ENCODE measurements at places on chromosomes 13 and 19.

DNA sequence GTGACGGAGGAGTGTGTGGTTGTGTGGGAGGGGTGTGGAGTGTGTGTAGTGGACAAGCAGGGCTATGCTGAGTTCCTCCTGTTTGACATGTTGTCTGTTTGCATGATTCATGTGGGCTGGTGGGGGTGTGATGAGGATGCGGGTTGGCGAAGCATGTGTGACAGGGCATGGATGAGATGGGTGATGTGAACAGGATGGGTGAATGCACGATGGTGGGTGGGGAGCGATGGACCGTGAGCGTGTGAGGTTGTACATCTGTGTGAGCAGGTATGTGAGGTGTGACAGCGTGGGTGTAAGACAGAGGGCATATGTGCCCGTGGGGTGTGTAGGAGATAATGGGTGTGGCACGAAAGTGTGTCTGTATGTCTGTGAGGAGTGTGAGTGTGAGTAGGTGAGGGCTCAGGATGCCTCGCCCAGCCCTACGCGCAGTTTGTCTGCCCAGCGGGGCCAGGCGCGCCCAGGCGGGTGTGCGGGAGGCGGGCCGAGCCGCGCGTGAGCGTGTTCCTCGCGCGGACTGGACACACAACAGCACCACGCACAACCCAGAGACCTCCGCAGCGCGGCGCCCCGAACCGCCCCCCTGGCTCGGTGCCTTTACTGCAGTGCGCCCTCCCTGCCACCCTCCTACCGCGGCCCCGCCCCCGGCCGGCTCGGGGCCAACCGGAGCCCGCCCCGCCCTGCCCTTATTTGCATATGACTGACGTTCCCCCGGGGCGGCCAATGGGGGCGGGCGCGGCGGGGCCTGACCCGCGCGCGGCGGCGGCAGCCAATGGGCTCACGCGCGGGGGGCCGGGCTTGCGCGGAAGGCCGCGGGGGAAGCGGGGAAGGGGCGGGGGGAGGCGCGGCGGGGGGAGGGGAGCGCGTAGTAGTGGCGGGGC is 14.4 kb downstream of the CIC start:
- DNase-seq = peak; percentile 92

DNA sequence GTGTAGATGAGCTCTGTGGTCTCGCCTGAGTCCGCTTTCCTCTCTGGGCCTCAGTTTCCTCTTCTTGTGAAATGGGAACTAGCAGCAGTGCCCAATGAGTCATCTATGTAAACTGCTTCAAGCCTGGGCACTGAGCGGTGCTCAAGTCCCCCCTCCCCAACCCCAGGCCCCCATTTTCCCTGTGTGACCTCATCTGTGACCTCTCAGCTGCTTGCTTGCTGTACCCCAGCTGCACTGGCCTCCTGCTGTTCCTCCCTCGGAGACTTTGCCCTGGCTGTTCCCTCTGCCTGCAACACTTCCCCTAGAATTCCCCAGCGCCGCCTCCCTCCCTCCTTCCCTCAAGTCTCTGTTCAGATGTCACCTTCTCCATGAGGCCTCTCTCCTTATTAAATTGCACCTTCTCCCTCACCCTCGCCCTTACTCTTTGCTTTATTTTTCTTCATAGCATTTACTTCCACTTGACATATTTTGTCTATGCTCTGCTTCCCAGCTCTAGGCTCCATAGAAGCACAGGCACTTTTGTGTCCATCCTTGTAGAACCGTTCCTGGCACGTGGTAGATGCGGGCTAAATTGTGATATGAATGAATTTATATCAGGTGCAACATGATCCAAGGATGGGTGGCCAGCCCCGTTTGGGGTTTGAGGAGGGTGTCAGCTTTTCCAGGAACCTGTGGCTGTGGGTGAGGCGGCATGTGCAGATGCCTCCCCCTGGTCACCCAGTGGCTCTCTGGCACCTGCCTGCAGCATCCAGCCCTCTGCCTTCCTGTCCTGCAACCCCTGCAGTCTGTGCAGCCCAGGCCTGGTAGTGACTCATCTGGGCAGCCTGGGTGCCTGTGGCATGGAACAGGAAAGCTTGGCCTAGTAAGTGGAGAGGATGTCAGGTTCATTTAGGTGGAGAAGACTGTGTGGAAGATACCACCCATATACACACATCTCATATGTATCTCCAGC is 26.3 kb downstream of the SIPA1L3 start:
- peak; percentile 34 for DNase-seq

DNA sequence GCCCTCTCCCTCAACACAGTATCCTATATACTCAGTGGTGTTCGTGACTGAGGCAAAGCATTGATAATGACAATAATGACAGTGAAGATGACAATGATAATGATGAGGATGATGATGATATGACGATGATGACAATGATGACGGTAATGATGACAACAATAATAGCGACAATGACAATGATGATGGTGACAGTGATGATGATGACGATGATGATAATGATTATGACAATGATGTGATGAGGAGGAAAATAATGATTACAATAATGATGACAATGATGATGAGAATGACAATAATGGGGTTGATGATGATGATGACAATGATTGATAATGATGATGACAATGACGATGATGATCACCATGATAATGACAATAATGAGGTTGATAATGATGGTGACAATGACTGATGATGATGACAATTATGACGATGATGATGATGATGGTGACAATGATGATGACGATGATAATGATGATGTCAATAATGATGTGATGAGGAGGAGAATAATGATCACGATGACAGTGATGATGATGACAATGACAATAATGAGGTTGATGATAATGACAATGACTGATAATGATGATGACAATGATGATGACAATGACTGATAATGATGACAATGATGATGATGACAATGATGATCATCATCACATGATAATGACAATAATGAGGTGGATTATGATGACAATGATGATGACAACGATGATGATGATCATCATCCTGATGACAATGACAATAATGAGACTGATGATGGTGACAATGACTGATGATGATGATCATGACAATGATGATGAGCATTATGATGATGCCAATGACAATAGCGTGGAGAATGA is 16.7 kb downstream of the ELSPBP1 start:
- DNase-seq = no peak

GRCh38 chr19:8335343-8336071 is 7.6 kb downstream of the KANK3 start:
- no peak for DNase-seq

DNA sequence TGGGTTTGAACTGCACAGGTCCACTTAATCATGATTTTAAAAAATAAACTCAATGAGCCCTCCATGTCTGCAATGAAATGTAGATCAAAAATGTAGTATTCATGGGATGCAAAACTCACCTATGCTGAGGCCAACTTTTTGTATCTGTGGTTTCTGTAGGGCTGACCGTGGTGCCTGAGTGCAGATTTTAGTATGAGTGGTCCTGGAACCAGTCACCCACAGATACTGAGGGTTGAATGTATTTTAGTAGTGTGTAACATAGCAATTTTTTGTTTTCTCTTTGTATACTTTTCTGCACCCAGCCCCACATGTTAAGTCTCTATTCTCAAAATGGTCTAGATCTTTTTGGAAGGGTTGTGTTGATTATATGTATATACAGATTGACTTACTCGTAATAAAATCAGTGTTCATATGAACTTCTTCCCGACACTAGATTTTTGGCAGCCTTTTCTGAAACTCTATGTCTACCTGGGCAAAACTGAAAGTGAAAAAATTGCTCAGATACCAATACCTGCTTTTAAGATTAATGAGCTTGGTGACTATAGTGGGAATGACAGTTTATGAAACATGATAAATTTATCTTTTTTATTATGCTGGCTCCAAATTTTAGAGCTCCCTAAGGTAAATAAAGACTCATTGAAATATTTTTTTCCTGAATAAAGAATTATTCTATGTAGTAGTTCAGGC is 51.6 kb downstream of the DNAJC15 start:
- no peak for DNase-seq

GRCh38 chr19:3129112-3129511 is 6.7 kb upstream of the GNA15 start:
- DNase-seq = peak; percentile 85

DNA sequence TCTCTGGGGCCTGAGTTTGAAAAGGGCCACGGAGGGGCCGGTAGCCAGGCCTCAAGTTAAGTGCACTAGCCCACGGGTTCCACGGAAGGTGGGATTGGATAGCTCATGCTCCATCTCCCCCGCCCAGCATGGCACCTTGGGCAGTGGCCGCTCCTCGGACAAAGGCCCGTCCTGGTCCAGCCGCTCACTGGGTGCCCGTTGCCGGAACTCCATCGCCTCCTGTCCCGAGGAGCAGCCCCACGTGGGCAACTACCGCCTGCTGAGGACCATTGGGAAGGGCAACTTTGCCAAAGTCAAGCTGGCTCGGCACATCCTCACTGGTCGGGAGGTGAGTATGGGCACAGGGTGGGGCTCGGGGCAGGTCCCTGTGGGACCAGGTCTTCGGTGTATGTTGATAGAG is 7.8 kb downstream of the MARK4 start:
- no peak for DNase-seq

GRCh38 chr13:35496006-35496405 is 19.5 kb upstream of the MAB21L1 start:
- no peak for DNase-seq

DNA sequence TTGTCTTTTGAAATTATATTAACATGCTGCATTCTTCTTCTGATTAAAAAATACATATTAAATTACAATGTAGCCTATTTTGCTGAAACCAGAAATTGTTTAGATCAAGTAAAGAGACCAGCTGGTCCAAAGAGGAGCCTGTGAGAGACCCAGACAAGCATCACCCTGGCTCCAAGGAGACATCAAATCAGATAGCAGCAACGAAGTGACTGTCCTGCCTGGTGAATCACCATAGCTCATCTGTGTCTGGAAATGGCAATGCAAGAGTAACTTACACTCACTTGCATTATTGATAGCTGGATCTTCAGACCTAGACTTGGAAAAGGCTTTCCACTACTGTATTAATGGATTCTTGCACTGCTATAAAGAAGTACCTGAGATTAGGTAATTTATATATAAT is 169.1 kb downstream of the KCTD12 start:
- DNase-seq = no peak

- DNase-seq = no peak
Measured at GRCh38 chr13:40496035-40496810, 170.2 kb downstream of the FOXO1 start.

- DNase-seq = no peak
Measured at GRCh38 chr19:10670182-10670581, 16.0 kb downstream of the ILF3 start.

- DNase-seq = peak; percentile 74
Measured at GRCh38 chr13:42047561-42048341, 697 bp upstream of the DGKH start.

GRCh38 chr13:41458761-41459431 is 1.5 kb downstream of the RGCC start:
- peak; percentile 85 for DNase-seq

- DNase-seq = no peak
Measured at GRCh38 chr19:18424122-18424889, 5.1 kb downstream of the SSBP4 start.

- peak; percentile 89 for DNase-seq
Measured at GRCh38 chr13:100491164-100491842, 97.3 kb downstream of the GGACT start.

DNA sequence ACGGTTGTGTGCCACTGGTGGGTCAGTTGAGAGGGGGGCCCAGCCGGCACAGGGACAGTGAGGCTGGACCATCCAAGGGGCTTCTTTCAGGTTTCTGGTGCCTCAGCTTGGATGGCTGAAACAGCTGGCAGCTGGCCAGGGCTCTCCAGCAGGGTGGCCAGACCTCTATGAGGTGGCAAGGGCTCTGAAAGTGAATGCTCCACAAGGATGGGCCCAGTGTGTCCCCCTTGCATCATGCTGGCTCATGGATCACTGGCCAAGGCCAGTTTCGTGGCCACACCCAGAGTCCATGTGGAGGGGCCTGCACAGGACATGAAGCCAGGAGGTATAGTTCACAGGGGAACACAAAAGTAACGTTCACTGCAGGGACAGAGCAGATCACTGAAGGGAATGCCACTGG is 49.6 kb downstream of the CDADC1 start:
- no peak for DNase-seq

GRCh38 chr19:19063183-19064097 is at the start of gene SLC25A42:
SLC25A42 (plus strand) TSS chr19:19063994; CDS start chr19:19096125, 32,131 bp downstream.
- DNase-seq = peak; percentile 100

GRCh38 chr13:45811891-45812694 is 39.5 kb downstream of the SIAH3 start:
- DNase-seq = no peak

DNA sequence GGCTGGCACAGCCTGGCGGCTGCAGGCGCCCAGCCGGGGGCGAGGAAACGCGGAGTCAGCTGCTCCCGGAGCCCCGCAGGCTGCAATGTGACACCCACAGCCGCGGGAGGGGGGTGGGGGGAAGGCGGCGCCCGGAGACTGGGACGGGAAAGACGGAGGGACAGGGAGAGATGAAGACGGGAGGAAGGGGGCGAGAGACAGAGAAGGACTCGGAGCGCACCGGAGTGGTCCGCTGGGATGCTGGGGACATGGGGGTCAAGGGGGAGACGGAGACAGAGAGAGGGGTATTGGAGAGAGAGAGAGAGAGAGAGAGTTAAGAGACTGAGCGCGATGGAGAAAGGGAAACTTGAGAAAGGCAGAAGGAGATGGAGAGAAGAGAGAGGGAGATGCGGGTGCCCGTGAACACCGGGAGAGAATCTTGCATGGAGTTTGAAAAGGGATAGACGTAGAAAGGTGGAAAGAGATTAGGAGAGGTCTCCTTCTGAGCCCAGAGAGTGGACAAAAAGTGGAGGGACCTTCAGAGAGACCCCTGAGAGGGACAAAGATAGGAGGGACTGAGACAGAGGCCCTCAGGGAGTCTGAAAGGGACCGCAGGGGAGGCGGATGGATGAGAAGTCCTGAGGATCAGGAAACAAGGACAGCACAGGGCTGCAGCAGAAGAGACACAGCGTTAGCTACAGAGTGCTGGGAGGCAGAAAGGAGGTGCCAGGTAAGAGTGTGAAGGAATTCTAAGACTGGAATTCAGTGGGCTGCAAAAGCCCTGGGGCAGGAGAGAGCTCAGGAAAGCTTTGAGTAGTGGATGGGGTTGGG is 1.0 kb downstream of the SCN1B start:
- peak; percentile 21 for DNase-seq

DNA sequence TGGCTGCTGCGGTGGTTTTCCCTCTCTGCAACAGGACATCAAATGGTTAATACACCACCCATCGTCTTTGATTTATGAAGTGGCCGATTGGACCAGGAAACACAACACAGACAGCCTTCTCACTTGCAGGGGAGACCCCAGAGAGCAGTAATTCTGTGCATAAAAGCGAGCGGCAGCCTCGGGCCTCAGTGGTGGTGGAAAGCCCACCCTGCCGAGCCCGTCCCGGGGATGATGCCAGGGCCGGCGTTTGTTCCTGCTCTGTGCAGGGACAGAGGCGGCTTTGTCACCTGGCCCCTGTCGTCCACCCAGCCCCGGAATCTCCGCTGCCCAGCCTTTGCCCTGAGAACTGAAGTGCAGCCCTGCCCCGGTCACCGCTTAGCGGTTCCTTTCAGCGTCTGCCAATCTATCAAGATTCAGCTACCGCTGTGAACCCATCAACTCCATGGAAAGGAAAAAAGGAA is 184.4 kb downstream of the TSHZ3 start:
- no peak for DNase-seq

DNA sequence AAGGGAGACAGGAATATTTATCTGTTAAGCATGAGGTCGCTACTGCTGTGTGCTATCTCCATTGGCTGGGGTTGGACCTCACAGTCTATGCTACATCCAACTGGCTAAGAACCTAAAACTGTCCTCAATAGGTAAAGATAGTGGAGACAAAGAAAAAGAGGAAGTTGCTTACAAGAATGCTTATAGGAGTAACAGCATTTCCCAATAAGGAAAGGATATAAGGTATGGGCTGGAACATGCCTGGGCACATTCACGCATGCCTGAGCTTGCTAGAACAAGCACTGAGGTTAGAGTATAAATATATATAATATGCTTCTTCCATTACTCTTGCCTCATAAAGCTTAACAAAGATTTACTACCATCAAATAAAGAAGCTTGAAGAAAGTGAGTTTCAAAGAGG is 47.9 kb upstream of the CEACAM21 start:
- DNase-seq = no peak

Data from fibroblast of pulmonary artery (primary cell).